IMR-90 (cell line): ENCODE measurements at places on chromosomes 16 and 17.
A peak's percentile ranks its signal among the peaks of the same experiment; 100 is the strongest.

DNA sequence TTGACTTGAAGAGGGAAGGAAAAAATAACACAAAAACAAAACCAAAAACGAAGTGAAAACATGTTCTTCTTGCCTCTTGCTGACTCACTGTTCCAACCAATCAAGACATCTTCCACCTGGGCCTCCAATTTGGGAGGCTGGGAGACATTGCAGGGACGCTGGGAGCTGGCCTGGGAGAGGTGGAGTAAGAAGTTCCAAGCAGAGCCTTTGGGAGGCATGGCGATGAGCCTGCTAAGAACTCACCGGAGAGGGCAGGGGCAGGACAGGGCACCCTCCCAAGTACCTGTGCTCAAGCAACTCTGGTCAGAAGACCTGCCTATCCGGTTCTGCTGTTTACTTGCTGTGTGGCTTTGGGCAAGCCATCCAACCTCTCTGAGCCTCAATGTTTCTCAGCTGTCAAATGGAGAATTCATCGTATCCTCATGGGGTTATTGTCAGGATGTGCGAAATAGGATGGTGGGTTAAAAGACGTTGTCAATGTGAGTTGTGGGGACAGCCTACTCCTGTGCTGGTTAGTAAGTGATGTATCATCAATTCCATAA is 856 bp upstream of the GLP2R start:
- DNase-seq, result no peak

GRCh38 chr16:22240023-22240710 is 34.1 kb downstream of the EEF2K start:
- peak; percentile 42 for DNase-seq

- peak; percentile 65 for DNase-seq
These were observed 824 bp upstream of the MPP2 start for GRCh38 chr17:43907998-43908721.

DNA sequence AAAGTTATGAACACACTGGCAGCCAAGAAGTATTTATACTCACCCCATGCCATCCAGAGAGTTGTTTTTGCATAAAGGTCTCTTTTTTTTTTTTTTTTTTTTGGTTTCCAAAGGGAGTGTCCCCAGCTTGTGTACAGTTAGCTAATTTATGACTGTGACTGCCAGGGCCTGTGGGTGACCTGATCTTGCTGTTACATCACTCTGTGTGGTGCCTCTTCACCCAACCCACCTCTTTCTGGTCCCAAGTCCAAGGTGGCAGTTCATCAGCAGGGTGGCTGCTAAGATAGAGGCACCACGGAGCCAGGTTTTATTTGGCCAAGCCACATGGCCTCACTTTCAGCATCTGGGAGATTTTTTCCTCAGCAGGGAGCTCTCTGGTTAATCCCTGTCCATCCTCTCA is at the start of gene NOS2:
Gene NOS2 (minus strand): TSS at position 8 of the 400 bp plus-strand sequence. CDS start 1,720 bp downstream, outside the sequence.
- no peak for DNase-seq

DNA sequence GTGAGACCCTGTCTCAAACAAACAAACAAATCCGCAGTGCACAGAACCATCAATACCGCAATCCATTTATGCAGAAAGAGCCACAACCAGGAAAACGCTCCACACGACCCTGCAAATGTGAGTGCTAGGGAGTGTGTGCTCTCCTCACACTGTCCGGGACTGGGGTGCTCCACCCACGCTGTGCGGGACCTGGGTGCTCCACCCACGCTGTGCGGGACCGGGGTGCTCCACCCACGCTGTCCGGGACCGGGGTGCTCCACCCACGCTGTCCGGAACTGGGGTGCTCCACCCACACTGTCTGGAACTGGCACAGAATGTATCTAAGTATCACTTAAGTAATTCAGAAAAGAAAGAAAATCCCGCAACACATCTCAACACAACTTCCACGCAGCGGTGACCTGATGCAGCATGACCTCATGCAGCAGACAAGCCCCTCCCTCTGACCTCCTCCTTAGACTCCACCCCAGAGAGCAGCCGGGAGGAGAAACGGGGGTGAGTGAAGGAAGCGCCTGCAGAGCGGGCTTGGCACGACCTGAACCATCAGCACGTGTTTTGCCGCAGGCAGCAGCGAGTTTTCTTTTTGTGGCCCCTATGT is 38.5 kb downstream of the ZNF276 start:
- no peak for DNase-seq

DNA sequence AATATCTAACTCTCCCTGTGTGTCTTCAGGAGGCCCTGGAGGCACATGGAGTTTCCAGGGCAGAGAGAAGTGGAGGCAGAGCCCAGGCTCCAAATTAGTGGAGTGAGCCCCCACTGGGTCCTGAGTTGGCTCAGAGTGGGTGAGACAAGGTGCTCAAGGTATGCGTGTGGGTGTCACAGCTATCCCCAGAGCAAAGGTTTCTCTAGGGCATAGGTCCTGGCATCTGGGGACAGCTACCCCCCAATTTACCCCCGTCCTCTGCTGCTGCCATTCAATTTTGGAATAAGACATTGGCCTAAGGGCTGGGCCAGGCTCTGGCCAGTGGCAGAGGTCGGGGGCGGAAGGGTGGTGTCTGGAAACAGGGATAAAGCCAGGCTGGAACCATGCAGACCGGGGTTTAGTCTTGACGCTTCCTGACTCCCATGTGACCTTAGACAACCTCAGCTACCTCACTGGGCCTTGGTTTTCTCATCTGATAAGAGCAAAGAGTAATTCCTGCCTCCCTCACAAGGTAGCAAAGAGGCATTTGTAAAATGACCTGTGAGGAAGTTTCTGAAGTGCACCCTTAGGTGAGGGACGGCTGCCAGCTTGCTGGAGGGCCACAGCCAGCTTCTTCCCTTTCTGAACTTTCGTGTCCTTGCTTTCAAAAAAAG is 78.2 kb upstream of the TMEM97 start:
- no peak for DNase-seq

- no peak for DNase-seq
These were observed 548 bp upstream of the ADGRG5 start for GRCh38 chr16:57541754-57542435.
